ENCODE measurements at places on chromosomes 7 and 10. TPM values are rescaled to one million over a fixed set of nuclear protein-coding genes. Genes with fewer than 3 reads are reported as not detected.

GRCh38 chr10:65166272-65166671, 1645.1 kb downstream of the REEP3 start:
- H3K27me3 ChIP-seq = no peaks in the 10 kb centered on the region
- H3K27ac ChIP-seq = no peak overlapping the region
- DNase-seq = no peak
- no peaks in the 10 kb centered on the region for H3K4me1 ChIP-seq
- H3K4me3 ChIP-seq = no peak overlapping the region

DNA sequence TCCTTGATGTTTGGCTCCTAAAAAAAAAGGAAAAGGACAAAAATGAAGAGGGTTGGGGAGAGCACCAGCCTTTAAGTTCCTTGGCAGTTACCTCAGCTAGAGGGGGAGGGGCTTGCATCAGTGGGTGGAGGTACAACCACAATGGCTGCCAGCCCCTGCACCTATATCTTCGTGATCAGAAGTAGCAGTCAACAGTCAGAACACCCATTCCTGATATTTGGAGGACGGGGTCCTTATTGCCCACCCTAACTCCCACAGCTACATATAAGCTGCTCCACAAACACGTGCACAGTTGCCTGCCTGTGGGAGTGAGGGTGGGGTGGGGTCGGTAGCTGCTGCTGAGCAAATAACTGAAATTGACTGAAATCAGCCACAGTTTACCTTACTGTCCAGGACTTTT, 26.2 kb downstream of the C1GALT1 start:
- H3K36me3 ChIP-seq = no peaks in the 10 kb centered on the region
- no peaks in the 10 kb centered on the region for H3K27me3 ChIP-seq
- no peak overlapping the region for H3K27ac ChIP-seq
- no peak overlapping the region for H3K4me3 ChIP-seq
- DNase-seq = no peak

GRCh38 chr10:107144490-107144889, 20.0 kb downstream of the SORCS1 start:
- DNase-seq = no peak
- no peak overlapping the region for H3K27ac ChIP-seq
- no peaks in the 10 kb centered on the region for H3K27me3 ChIP-seq
- no peaks in the 10 kb centered on the region for H3K36me3 ChIP-seq

The COPS6 gene
- total RNA-seq = 95.3 TPM

The AKR1C8 gene
- total RNA-seq = not detected

DNA sequence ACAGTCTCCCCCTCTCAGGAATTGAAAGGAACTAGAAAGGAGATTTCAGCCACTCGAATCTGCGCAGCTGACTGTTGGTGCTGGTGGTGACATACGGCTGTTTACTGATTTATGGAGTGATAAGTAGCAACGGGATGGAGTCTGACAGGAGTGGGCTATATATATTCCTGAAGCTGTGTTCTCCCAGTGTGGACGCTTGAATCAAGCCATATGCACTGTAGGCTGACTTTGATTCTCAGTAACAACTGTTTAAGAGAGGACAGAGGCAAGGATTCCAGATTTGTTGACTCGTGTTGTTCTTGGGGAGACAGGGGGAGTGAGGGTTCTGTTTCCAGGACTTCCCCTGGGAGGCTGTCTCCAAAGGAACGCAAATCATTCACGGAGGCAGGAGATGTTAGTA, 260.1 kb upstream of the AUTS2 start:
- H3K36me3 ChIP-seq = no peaks in the 10 kb centered on the region
- no peaks in the 10 kb centered on the region for H3K27me3 ChIP-seq
- no peaks in the 10 kb centered on the region for H3K4me1 ChIP-seq
- DNase-seq = no peak
- H3K27ac ChIP-seq = no peak overlapping the region

- peaks cover 11% of the 10 kb centered on the region for H3K27me3 ChIP-seq
- no peaks in the 10 kb centered on the region for H3K36me3 ChIP-seq
- H3K27ac ChIP-seq = no peak overlapping the region
Measured at GRCh38 chr10:102919992-102920739, 2.1 kb downstream of the CNNM2 start.

The ACSM6 gene
- not detected for total RNA-seq

The TUBB8 gene
- not detected for total RNA-seq

The NXPH1 gene
- total RNA-seq = not detected
